ENCODE measurements at places on chromosomes 11 and 22.

- no peak for DNase-seq
Observed at GRCh38 chr11:12674571-12674935, 332 bp downstream of the TEAD1 start.

- DNase-seq, result no peak
Observed at GRCh38 chr11:27414644-27415043, 51.6 kb upstream of the CCDC34 start.

GRCh38 chr22:17569971-17570511 lies 6.7 kb downstream of the SLC25A18 start:
- no peak for DNase-seq

GRCh38 chr22:44407987-44408828 lies 89.8 kb downstream of the RTL6 start:
- no peak for DNase-seq

DNA sequence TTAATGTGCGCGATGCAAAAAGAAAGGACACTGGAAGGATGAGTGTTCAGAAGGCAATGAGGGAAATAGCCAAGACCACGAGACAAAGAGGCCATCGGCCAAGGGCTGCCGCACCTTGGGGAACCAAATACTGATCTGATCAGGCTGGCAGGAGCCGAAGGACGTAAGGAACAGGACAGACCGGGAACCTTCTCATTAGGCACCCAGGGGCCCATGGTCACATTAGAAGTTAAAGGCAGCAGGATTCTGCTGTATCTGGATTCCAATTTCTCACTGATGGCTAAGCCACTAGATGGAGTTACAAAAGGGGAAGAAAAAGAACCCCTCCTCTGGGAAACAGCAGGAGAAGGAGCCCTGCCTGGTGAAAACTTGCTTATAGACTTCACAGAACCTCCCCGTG lies 28.8 kb upstream of the CPT1A start:
- DNase-seq, result no peak

- peak; percentile 24 for DNase-seq
Observed at GRCh38 chr11:73784080-73784634, 3.5 kb upstream of the MRPL48 start.

- no peak for DNase-seq
Observed at GRCh38 chr11:29282088-29282487, 734.7 kb downstream of the KCNA4 start.

- DNase-seq, result no peak
Observed at GRCh38 chr22:40552070-40552469, 84.4 kb downstream of the MRTFA start.

DNA sequence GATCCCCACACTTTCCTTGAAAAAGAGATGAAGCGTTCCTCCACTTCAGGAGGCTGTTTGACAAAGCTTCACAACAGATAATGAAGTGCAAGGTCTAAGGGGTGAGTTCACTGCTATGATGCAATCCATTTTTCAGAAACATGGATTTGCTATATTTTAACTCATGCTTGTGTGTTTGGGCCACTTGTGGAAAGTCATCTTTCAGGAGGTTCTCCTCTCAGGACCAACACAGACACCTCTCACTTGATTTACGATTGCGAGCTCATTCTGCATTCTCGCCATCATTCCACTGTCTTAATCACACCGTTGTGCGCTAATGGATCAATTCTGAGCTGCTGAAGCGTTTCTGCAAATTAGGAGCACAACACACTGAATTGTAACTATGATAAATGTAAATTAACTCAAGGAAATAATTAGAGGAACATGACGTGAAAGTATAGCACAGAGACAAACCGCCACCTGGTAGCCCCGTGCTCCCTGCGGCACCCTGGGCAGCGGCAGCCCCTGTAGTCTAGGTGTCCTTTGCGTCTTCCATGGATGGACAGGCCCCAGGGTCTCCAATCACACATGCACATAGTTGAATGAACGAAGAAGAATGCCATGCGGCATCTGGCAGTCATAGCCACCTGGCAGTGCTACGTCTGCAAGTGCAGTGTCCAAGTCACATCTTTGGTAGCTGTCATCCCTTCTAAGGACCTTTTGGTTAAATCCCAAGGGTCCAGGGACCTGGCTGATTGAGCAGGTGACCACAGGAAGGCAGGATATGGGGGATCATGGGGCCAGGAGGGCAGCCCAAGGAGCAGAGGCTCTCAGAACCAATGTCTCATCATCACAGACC lies 28.1 kb upstream of the RTL6 start:
- DNase-seq, result no peak

DNA sequence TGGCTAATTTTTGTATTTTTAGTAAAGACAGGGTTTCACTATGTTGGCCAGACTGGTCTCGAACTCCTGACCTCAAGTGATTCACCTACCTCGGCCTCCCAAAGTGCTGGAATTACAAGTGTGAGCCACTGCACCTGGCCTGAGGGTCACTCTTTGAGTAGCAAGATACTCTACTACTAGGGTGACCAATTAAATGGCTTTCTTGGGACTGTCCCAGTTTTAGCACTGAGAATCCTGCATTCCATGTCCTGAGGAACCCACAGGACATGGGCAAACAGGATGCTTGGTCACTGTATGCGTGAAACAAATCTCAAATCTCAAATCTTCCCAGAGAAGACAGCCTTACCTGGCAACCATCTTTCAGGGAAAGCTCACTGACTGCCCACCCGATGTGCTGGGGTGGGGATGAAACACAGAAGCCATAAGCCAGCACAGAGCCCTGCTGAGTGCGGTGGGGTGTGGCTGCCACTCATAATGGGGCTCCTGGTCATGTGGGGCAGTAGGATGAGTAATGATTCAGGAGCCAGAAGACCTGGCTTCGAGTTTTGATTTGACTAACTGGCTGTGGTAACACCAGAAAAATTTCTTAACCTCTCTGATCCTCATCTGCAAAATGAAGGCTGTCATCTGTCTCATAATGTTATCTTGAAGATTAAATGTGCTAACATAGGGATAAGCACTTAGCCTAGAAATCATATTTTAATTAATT lies 11.5 kb downstream of the CLMP start:
- DNase-seq, result no peak

- DNase-seq, result peak; percentile 39
Observed at GRCh38 chr22:35921777-35922176, 106.8 kb downstream of the RBFOX2 start.

DNA sequence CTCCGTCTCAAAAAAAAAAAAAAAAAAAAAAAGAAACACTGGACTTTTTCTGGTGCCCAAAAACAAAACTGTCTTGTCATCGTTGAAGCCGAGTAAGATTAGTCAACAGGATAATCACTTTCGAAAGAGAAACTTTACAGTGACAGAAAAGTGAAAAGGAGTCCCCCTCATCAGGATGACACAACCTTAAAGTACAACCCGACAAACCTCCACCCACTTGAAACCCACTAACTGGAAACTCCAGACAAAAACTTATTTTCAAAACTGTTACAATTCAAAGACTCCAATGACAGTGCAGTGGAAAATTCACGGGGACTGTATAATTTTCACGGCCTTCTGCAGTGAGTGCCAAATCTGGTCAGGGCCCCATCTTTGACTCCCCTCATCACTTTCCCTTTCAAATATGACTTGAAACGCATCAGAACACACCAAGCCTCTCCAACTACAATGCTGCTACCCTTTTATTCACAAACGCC lies 1.3 kb downstream of the DENND5A start:
- no peak for DNase-seq

- DNase-seq, result no peak
Observed at GRCh38 chr11:12060385-12060985, 49.9 kb upstream of the MICAL2 start.

GRCh38 chr11:34601085-34601444 lies 19.8 kb upstream of the EHF start:
- no peak for DNase-seq

DNA sequence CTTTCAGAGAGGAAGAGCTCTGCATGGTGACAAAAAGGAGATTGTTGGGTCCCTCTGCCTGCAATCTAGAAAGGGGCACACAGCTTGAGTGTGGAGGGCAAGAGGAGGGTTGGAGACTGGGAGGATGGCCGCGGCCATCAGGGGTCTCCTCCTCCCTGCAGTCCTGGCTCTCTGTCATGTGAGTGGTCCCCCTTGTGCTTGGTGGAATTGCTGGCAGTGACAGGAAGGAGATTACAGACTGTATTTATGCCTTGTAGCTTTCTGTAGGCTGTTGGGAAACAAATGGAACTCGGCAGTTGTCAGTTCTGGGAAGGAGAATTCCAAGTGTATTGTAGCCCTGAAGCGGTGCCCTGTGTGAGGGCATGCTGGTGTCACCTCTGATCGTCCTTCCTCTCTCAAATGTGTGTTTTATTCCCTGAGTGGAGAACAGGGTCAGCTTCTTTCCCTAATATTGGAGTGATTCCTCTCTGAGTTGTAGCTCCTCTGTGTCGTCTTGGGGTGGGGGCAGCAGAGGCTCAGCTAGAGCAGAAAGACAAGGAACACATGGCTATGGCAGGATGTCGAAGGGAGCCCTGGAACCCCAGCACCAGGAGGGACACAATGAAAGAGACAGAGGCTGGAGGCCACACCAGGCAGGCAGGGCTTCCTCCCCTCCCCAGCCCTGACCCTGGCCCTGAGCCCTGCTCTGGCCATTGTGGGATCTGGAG lies 163.1 kb downstream of the PKNOX2 start:
- DNase-seq, result no peak

GRCh38 chr11:80587906-80588305 lies 1147.1 kb upstream of the TENM4 start:
- no peak for DNase-seq

- no peak for DNase-seq
Observed at GRCh38 chr11:62431171-62431901, 12.5 kb downstream of the SCGB1A1 start.

DNA sequence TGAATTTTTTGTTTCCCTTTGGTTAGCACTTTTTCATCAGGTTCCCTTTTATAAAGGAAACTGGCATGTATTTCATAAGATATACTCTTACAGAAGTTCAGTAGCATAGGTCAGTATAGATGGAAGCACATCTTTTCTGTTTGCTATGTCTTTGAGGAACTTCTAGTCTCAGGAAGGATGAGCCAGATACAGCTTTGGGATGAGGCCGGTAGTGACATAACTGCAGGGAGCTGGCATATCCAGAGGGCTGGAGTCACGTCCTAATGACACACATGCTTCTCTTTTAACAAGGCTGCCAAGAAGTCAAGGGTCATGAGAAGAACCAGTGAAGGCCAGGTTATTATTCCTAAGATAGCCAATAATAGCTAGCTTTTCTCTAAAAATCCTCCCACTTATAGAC lies 33.3 kb upstream of the ADSL start:
- no peak for DNase-seq

GRCh38 chr11:64620381-64620971 lies 29.5 kb downstream of the SLC22A12 start:
- DNase-seq, result no peak

DNA sequence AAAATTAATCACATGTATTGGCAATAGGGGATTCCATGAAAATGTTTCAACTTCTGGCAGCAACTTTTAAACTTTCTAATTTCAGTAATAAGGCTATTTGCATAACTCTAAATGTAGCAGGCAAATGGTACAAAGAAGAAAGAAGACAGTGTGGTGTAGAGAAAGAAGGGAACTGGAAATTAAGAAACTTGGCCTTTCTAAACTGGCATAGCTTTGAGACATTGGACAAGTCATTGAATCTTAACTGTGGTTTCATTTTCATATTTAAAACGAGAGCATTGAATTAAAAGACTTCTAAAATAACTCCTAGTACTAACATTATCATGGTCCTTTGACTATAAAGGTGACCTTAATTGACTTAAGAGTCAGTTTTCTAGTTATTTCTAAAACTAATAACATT lies 125.0 kb downstream of the UVRAG start:
- no peak for DNase-seq

DNA sequence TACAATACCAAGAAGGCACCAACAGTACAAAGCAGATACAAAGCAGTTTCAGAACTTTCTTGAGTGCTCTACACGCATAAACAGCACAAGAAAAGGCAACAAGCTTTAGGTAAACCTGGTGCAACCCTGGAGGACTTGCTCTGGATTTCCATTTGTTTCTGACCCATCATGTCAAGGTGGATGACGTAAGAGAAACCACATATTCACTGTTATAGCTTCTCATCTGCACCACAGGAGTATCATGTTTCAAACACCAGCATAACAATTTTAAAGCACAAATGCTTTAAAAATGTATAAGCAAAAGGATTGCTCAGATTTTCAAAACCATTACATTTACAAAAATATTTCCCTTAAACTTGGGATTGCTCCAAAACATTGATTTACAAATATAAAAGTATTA lies 25.0 kb upstream of the YPEL1 start:
- DNase-seq, result no peak

DNA sequence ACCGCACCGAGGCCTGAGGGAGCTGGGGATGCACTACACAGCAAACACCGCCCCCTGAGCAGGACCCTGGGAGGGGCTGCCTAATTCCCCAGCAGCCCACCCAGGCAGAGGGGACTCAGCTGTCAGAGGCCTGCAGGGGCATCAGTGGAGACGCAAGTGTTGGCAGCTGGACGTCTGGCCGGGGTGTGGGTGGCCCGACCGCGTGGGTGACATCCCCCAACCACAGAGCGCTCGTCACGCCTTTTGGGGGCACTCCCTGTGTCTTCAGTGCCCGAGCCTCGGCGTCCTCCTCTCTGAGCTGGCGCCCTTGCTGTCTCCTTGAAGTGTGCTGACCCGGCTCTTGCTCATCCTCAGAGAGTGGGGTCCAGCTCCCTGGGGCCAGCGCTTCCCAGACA lies 150.2 kb downstream of the BRD1 start:
- DNase-seq, result peak; percentile 6

DNA sequence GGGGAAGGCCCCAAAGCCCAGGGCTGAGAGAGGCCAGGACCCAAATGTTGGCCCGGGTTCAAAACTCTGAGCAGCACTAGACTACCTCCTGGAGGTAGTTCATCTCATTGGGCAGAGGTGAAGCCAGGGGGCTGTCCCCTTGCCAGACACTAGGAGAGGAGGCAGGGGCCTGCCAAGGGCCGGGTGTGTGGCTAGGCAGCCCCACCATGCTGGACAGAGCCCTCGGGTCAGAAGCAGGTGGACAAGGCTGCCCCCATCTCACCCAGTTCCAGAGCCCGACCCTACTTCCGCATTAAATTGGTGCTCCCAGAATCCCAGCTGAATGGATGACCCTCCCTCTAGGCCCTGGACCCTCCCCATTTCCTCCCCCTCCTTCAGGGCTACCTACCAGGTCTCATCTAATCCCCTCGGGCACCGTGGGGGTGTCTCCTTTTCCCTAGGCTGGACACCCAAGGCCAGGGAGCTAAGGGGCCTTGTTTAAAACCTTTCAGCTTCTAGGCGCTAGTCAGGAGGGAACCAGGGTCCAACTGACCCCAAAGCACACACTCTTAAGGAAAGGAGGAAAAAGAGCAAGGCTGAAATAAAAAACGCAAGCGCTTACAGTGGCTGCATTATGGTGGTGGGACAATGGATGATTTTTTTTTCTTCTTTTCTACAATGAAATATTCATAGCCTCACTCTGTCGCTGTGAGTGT lies 72.1 kb upstream of the TCF20 start:
- no peak for DNase-seq

GRCh38 chr11:124460459-124460858 lies 15.0 kb upstream of the OR8B8 start:
- DNase-seq, result no peak

GRCh38 chr22:48277868-48278581 lies 1515.6 kb downstream of the TBC1D22A start:
- no peak for DNase-seq

GRCh38 chr11:32148895-32149294 lies 58.0 kb downstream of the RCN1 start:
- no peak for DNase-seq

GRCh38 chr11:118295815-118296454 lies 8.6 kb upstream of the CD3E start:
- DNase-seq, result no peak

- no peak for DNase-seq
Observed at GRCh38 chr11:34970480-34970879, 54.1 kb downstream of the PDHX start.
